ENCODE measurements at places on chromosomes 12 and 14.

DNA sequence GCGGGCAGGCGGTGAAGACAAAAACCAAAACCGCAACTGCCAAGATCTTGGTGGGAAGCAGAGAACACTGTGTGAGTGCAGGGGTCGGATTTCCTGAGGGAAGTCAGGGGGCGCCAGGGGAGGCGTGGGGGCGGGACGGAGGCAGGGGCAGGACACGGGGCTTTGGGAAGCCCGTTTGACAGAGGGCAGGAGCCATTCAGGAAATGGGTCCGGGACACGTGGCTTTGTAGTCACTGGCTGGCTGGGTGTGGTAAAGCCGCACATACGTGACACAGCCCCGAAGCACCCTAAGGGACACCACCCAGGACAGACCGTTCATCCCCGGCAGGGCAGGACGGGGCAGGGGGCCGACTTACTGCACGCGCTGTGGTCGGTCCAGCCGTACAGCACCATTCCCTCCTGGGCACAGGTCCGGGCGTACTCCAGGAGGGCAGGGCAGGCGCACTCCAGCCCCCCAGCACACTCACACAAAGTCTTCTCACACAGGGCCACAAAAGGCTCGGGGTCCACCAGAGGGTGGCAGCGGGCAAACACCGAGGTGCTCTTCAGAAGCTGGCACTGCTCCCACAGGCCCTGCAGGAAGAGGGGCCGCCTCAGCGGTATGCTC lies 49.4 kb downstream of the VWF start:
- peak; percentile 68 for DNase-seq

GRCh38 chr12:6029401-6029800 lies 84.3 kb upstream of the ANO2 start:
- no peak for DNase-seq

GRCh38 chr12:31929027-31929526 lies 30.1 kb upstream of the RESF1 start:
- DNase-seq = peak; percentile 44

GRCh38 chr14:105489542-105490266 lies 1.3 kb upstream of the TEDC1 start:
- peak; percentile 63 for DNase-seq

GRCh38 chr12:28905220-28905955 lies 243.7 kb upstream of the FAR2 start:
- no peak for DNase-seq
